ENCODE measurements at places on chromosomes 11 and 22. TPM values are rescaled to one million over a fixed set of nuclear protein-coding genes. Genes with fewer than 3 reads are reported as not detected.

DNA sequence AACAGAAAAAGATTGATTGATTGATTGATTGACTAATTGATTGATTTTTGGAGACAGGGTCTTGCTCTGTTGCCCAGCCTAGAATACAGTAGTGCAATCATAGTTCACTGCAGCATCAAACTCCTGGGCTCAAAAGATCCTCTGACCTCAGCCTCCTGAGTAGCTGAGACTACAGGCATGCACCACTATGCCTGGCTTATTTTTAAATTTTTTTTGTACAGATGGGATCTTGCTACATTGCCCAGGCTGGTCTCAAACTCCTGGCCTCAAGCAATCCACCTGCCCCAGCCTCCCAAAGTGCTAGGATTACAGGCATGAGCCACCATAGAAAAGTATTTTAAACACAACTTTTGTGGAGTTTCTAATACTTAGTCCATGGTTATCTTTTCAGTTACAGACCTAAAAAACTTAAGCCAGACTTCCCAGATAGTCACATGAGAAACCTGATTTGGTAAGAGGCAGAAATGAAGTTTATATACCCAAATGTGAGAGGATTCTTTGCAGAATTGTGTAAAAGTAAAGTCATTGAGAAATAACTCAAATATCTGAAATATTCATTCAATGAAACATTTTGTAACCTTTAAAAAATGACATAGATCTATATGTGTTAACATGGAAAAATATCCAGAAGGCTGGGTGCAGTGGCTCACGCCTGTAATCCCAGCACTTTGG is 186.5 kb downstream of the SWAP70 start:
- no peak for DNase-seq

GRCh38 chr11:19790831-19791552 is 78.4 kb downstream of the NAV2 start:
- no peak for DNase-seq

- DNase-seq = no peak
These were observed 101.6 kb downstream of the MAML2 start for GRCh38 chr11:96241331-96241841.

GRCh38 chr22:35752863-35753189 is 35.2 kb downstream of the APOL5 start:
- DNase-seq = no peak

GRCh38 chr22:26320447-26320846 is 108.6 kb upstream of the ASPHD2 start:
- no peak for DNase-seq

ARHGAP8 gene
- total RNA-seq = not detected

C22orf31 gene
- not detected for total RNA-seq
